ENCODE measurements at places on chromosomes 6 and 20.
A peak's percentile ranks its signal among the peaks of the same experiment; 100 is the strongest.

GRCh38 chr6:85679445-85680123 lies 36.9 kb upstream of the SYNCRIP start:
- peak; percentile 42 for DNase-seq

DNA sequence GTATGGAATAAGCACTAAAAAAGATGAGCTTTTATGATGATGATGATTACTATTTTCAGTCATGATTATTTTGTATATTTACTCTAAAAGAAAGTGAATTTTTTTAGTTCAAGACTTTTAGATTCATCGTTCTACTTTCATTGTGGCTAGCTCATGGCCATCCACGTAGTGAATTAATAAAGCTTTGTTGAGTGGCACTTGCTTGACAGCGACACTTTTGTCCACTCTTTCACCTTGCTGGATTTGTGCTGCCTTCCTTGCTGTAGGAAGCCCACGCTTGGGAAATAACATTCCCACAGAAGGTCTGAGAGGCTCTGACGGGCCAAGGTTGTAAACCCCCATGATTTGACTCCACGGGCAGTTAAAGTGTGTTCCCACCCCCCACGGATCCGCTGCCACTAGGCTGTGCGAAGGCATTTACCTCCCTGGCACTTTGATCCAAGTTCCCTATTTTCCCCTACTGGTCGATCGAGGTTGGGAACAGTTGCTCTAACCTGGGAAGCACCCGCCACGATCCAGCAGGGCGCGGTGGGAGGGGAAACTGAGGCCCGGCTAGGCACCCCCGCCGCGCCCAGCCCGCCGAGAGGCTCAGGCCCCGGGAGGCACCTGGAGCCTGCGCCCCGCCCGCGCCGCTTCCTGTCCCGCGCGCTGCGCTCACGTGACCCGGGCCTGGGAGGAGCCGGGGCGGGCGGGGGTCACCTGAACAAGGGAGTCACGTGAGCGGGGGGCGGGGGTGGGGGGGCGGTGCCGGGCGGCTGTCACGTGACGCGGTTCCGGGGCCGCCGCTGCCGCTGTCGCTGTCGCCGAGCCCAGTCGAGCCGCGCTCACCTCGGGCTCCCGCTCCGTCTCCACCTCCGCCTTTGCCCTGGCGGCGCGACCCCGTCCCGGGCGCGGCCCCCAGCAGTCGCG lies at the start of gene IGF2R:
Gene IGF2R, plus strand, starts transcription at position 788 of the 909 bp plus-strand sequence. CDS start 165 bp downstream, outside the sequence.
- peak; percentile 24 for DNase-seq

- DNase-seq, result peak; percentile 26
These were observed 54.1 kb upstream of the TPD52L1 start for GRCh38 chr6:125099211-125100073.

- no peak for DNase-seq
These were observed 9.1 kb downstream of the FILIP1 start for GRCh38 chr6:75484535-75484934.

GRCh38 chr6:140478631-140479030 lies 1104.2 kb upstream of the CITED2 start:
- no peak for DNase-seq

- DNase-seq, result no peak
These were observed 68.4 kb upstream of the NOX3 start for GRCh38 chr6:155523821-155524651.

DNA sequence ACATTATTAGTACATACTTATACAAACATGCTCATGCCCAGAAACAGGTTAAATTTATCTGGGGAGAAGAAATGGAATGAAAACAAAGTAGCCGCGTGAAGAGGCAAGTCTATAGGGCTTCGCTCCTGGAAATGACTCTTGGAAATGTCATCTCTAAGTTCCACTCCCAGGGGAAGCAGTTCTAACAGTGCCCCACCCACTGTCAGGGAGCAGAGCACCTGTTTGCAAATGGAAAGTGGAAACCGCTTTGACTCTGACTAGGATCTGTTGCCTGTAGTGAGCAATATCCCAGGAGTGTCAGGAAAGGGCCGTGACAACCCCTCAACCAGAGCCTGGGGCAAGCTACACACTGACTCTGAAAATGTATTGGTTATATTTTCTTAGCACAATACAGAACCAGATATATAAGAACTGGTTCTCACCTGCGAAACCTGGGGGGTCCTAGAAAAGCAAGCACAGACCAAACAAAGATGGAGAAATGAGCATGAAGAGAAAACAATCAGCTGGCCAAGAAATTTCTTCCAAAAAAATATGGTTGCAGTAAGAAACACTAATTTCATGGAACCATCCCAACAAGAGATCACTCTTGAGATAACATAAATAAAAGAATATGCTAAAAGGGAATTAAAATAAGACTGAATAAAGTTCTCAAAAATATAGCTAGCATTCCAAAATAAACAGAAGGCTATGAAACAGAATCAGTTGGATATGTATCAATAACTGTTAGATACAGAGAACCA lies 47.5 kb upstream of the CRISP1 start:
- DNase-seq, result no peak

DNA sequence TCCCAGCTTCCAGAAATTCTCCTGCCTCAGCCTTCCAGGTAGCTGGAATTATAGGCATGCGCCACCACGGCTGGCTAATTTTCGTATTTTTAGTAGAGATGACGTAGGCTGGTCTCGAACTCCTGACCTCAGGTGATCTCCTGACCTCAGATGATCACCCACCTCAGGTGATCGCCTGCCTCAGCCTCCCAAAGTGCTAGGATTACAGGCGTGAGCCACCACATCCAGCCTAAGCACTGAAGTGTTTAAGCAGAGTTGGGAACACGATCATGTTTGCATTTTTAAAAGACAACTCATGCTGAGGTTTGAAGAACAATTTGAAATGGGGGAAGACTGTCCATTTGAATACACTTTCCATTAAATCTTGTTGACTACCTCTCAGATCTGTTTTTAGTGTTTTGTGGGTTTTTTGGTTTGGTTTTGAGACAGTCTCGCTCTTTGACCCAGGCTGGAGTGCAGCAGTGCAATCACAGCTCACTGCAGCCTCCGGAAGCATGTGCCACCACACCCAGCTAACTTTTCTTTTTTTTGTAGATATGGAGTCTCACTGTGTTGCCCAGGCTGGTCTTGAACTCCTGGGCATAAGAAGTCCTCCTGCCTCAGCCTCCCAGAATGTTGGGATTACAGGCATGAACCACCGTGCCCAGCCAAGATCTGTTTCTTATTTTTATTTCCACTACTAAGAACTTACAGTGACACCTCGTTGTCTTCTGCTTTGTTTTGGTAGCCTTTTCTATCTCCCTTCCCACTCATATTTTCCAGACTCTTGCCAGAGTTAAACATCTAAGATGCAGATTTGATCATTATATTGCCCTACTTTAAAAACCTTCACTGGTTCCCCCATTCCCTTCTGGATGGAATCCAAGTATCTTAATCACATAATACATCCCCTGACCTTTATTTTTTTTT lies 5.5 kb downstream of the CASP8AP2 start:
- no peak for DNase-seq

DNA sequence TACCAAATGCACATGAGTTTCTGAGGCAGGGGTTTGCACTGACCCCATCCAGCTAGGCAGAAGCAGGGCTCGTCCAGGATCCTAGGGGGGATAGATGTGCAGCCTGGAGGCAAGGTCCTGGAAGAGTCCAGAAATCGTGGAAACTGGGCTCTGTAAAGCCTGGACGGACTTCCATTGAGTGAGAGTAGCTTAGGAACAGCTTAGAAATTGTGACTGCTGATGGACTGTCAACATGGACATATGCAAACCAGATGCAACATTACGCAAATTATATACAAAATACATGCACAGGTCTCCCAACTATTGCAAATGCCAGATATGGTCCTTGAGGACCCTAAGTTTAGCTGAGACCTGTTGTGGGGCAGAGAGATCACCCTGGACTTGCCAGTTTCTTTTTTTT lies 4.8 kb upstream of the EMILIN3 start:
- DNase-seq, result no peak

DNA sequence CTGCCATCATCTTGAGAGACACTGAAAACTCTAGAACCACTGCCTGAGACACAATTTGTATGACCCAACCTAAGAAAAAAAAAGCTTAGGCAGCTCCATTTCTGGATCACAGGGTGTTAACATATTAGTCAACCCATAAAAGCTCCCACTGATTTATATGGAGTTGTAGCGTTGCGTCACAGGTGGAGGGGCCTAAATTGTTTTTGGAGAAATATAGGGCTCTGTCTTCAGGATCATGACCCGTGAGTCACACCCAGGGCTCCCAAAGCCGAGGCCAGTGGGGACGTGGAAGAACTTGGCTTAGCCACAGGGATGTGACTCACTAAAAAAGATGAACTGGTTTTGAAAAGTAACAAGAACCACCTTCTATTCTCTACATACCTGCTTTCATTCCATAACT lies 116.5 kb upstream of the BMP2 start:
- no peak for DNase-seq

DNA sequence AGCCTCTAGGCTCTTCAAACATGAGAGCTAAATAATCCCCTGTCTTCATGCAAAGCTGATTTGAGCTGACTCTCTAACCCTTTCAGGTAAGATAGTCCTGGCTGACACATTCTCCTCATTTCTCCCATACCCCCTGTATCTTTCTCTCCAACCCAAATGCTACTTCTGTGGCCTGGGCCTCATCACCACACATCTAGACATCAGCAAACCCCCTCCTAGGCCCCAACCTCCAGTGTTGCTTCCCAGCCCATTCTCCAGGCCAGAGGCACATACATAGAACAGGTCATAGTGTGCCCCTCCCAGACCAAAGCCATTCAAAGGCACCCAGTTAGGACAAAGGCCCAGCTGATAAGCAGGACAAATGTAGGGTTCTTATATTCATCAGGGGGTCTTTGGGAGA lies 84.9 kb downstream of the ANKRD60 start:
- no peak for DNase-seq

GRCh38 chr20:44219170-44219730 lies 8.7 kb upstream of the OSER1 start:
- DNase-seq, result no peak

- no peak for DNase-seq
These were observed 808 bp downstream of the SDC4 start for GRCh38 chr20:45347297-45347935.

DNA sequence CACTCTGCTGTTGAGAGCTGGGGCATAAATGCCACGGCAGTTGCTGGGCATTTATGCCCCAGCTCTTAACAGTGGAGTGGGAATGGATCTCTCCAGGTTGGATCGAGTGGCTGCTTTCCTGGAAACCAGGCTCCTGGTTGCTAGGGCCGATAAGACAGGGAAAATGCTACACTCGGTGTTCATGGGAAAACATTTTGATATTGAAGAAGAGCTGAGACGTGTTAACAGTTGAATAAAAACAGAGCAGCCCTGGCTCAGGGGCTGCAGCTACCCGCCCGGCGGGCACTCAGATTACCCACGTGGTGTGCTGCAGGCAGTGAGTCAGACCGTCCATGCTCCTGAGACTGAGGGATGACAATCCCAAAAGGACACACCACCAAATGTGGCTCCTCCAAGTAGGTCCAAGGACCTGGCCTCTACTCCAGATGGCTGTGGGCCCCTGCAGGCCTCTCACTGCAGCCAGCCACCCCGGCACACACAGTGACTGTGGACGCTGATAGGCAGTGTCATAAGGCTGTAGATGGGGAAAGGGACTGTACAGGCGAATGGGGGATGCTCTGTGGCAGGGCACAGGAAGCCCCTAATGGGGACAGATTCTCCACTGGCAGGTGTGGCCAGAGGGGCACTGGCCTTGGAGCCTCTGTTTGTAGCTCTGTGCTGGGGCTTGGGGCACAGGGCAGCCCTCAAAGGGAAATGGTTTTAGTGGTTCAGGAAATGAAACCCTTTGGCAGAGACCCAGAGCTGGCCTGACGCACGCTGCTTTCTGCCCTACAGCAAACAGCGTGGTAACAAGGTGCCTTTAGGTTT lies 237.8 kb downstream of the LY86 start:
- DNase-seq, result peak; percentile 86

DNA sequence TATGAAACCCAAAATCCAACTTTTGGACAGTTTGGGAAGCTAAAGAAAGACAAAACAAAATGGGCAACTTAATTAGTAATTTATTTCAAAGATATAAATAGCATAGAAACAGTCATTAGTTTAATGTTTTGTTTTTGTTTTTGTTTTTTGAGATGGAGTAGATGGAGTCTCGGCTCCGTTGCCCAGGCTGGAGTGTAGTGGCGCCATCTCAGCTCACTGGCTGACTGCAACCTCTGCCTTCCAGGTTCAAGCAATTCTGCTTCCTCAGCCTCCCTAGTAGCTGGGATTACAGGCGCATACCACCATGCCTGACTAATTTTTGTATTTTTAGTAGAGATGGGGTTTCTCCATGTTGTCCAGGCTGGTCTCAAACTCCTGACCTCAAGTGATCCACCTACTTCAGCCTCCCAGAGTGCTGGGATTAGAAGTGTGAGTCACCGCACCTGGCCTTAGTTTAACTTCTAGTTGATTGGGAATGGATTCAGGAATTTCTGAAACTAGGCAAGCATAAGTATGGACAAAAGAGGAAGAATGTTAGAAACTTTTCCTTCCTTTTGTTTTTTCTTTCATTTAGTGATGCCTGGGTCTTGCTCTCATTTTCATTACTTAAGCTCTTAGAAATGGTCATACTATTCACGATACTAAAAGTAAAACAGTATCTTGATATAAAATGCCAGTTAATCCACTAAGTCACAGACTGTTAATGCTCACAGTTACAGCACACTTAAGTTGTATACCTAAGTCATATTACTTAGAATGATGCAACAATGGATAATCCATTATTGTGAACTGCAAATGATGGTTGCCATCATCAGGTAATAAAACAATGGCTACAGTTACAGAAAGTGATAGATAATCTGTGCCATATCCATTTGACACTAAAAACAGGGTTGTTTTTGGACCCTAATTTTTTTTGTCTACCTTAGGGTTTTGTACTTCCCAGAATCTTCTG lies 8.2 kb downstream of the SENP6 start:
- no peak for DNase-seq

- no peak for DNase-seq
These were observed 86.6 kb downstream of the HFE start for GRCh38 chr6:26173836-26174145.

GRCh38 chr20:61882716-61883615 lies 182.7 kb downstream of the TAF4 start:
- DNase-seq, result no peak

DNA sequence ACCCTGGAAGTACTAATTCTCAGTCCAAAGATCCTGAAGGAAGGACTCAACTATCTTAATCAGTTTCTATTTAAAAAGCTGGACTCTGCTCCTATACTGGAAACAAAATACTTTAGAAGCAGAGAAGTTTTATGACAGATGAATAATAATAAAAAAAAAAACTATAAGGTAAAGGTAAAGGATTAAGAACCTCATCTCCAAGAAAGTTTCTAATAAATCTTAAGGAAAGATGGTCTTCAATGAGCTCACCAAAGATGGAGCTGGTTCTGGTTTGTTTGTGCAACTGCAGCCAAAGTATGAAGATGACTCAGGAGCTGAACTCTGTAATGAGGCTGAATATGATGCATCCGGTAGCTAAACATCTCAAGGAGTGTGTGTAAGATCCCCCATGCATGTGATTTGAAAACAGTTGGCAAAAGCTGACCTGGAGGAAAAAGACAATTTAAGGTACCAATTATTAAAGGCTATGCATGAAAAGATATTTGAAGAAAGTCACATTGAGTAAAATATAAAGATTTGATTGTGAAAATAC lies 25.2 kb downstream of the MED23 start:
- DNase-seq, result no peak

DNA sequence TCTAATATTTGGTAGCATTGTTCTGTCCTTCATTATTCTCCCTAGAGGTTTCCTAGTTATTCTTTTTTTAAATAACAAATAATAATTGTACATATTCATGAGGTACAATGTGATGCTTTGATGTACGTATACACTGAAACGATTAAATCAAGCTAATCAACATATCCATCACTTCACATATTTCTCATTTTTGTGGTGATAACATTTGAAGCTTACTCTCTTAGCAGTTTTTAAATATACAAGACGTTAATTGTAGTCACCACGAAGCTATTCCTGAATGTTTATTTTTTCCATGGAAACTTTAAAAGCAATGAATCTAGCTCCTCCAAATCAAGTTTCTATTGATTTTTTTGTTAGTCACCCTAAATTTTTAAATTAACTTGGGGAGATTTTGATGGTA lies 116.5 kb upstream of the PRND start:
- DNase-seq, result no peak
